SJSA1 (cell line): ENCODE measurements at places on chromosomes 1 and 21. TPM values are rescaled to one million over a fixed set of nuclear protein-coding genes. Genes with fewer than 3 reads are reported as not detected.

GRCh38 chr1:153963850-153964331 lies 554 bp upstream of the SLC39A1 start:
- peak overlapping the region; percentile 53 for H3K4me3 ChIP-seq
- peak; percentile 90 for DNase-seq
- H3K4me1 ChIP-seq, result peaks cover 39% of the 10 kb centered on the region
- peaks cover 30% of the 10 kb centered on the region for H3K36me3 ChIP-seq
- no peaks in the 10 kb centered on the region for H3K27me3 ChIP-seq
- H3K27ac ChIP-seq, result peak overlapping the region; percentile 80

ITGB2 gene
- total RNA-seq, result 116 and 120 TPM in 2 replicates

RHD gene
- not detected in 2 replicates for total RNA-seq

FAM20B gene
- 50.7 and 52.6 TPM in 2 replicates for total RNA-seq

DNA sequence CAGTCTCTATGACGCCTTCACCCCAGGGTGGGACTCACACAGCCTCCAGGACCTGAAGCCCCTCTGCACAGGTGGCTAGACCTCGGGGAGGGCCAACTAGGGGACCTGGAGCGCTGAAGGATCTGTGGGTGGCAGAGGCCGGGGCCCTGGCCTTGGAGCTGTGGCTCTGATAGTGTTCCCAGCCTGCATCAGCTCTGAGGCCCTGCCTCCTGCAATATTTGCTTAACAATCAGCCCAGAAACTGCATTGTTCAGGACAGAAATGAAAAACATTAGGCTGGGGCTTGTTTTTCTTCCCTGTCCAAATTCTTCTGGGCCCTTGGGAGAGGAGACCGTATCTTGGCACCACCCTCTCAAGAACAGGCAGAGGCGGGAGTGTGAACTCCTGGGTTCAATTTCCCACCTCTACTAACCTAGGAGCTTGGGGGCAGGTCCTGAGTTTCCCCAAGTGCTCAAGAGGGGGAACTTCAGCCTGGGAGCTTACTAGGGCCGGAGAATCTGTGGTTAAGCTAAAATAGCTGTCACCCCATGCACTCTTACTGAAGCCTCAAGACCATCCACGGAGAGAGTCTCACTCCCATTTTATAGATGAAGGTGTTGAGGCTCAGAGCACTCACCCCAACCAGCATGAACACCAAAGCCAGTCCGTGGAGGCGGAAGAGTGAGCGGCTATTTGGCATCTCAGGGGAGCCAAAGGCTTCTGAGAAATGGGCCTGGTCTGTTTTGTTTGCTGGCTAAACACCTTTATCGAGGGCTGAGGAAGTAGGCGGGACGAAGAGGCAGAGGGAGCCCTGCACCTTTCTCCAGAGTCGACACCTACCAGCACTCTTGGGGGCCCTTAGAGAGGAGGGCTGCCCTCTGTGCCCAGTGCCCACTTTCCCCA lies 18.8 kb upstream of the CASZ1 start:
- no peak for DNase-seq
- H3K27me3 ChIP-seq, result peaks cover 46% of the 10 kb centered on the region
- H3K4me3 ChIP-seq, result no peak overlapping the region
- H3K4me1 ChIP-seq, result no peaks in the 10 kb centered on the region
- H3K36me3 ChIP-seq, result no peaks in the 10 kb centered on the region
- no peak overlapping the region for H3K27ac ChIP-seq

GRCh38 chr1:21703318-21703963 lies 34.3 kb upstream of the RAP1GAP start:
- H3K27ac ChIP-seq, result no peak overlapping the region
- no peak overlapping the region for H3K4me3 ChIP-seq
- H3K36me3 ChIP-seq, result peaks cover 47% of the 10 kb centered on the region
- DNase-seq, result peak; percentile 46

- peak overlapping the region; percentile 74 for H3K27ac ChIP-seq
- H3K27me3 ChIP-seq, result no peaks in the 10 kb centered on the region
- peaks cover 58% of the 10 kb centered on the region for H3K4me1 ChIP-seq
Observed at GRCh38 chr21:32426066-32426465, 13.6 kb downstream of the EVA1C start.

CA6 gene
- total RNA-seq, result not detected in 2 replicates

ILF2 gene
- 347 and 370 TPM in 2 replicates for total RNA-seq

TLR5 gene
- total RNA-seq, result 1.7 and 2.4 TPM in 2 replicates

GPN2 gene
- 8.5 and 11.9 TPM in 2 replicates for total RNA-seq
